Liver (tissue), 10 donors: ENCODE measurements at places on chromosomes 3 and 15.

- no peaks in the 10 kb centered on the region for H3K36me3 ChIP-seq
- H3K27me3 ChIP-seq = no peaks in the 10 kb centered on the region
- H3K4me3 ChIP-seq = no peak overlapping the region
- DNase-seq = no peak
Measured at GRCh38 chr3:42115215-42115614, 24.1 kb downstream of the TRAK1 start.

GRCh38 chr3:48591886-48592518, 3.1 kb downstream of the COL7A1 start:
- no peaks in the 10 kb centered on the region for H3K36me3 ChIP-seq
- DNase-seq = no peak
- no peaks in the 10 kb centered on the region for H3K4me1 ChIP-seq
- no peaks in the 10 kb centered on the region for H3K27me3 ChIP-seq
- H3K4me3 ChIP-seq = no peak overlapping the region

DNA sequence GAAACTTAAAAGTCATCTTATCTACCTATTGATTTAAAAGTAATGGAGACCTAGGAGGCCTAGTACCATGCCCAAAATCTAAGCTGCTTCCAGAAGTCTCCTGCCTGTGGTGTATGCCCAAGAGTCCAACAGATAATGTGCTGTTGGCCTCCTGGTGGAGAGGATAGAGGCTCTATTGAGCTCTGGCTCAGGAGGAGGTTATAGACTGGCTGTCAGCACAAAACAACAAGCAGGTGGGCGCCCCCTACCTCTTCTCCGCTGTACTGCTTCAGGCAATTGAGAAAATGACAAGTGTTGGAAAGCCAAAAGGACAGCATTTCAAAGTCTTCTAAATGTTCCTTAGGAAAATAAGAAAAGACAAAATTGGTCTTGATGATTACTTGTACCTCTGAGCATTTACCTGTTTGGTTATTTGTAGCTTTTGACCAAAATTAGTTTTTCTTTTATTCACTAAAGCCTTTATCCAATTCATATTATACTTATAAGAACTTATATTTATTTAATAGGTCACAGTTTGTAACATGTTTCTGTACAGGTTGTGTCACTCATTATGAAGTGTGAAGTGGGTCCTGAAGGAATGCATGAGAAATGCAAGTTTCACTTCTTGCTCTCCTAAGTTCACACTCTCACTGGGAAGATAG, 17.2 kb upstream of the GNB5 start:
- peaks cover 10% of the 10 kb centered on the region for H3K36me3 ChIP-seq
- H3K27me3 ChIP-seq = no peaks in the 10 kb centered on the region
- DNase-seq = peak; percentile 63

- no peak overlapping the region for H3K27ac ChIP-seq
- H3K4me1 ChIP-seq = peaks cover 16% of the 10 kb centered on the region
- H3K27me3 ChIP-seq = no peaks in the 10 kb centered on the region
Measured at GRCh38 chr3:47517937-47518336, 4.4 kb upstream of the ELP6 start.
